CD4-positive, alpha-beta memory T cell (primary cell): ENCODE measurements at places on chromosomes 4 and X. TPM values are rescaled to one million over a fixed set of nuclear protein-coding genes. Genes with fewer than 3 reads are reported as not detected.

SATL1 gene
- total RNA-seq: not detected

PGAM4 gene
- not detected for total RNA-seq

CLDN22 gene
- total RNA-seq: not detected

POU4F2 gene
- total RNA-seq: not detected

GRCh38 chr4:145734031-145734430, 54.1 kb downstream of the C4orf51 start:
- peaks cover 5% of the 10 kb centered on the region for H3K4me1 ChIP-seq
- DNase-seq: no peak
- H3K36me3 ChIP-seq: no peaks in the 10 kb centered on the region
- no peak overlapping the region for H3K4me3 ChIP-seq

DNA sequence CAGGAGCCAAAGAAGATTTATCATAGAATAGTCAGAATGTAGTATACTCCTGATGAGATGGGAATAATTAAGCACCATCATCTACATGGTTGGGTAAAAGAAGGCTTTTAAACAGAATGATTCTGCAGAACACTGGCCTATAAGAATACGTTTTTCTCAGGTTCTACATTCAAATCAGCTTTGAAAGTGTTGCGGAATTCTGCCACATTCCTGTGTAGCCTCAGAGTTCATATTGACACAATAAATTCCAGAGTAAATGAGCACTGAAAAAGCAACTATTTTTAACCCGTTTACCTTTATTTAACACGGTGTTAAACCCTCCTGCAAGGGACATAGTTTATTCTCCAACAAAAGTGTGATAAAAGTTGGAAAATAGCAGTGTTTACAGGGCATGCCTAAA, 950.2 kb upstream of the SLIT2 start:
- H3K4me1 ChIP-seq: no peaks in the 10 kb centered on the region
- no peak for DNase-seq
- no peaks in the 10 kb centered on the region for H3K36me3 ChIP-seq
- no peak overlapping the region for H3K27ac ChIP-seq
- no peak overlapping the region for H3K4me3 ChIP-seq

GRCh38 chrX:66126662-66127061, 37.4 kb upstream of the HEPH start:
- H3K4me3 ChIP-seq: no peak overlapping the region
- no peaks in the 10 kb centered on the region for H3K27me3 ChIP-seq
- H3K4me1 ChIP-seq: no peaks in the 10 kb centered on the region
- no peak overlapping the region for H3K27ac ChIP-seq
- H3K36me3 ChIP-seq: no peaks in the 10 kb centered on the region

DNA sequence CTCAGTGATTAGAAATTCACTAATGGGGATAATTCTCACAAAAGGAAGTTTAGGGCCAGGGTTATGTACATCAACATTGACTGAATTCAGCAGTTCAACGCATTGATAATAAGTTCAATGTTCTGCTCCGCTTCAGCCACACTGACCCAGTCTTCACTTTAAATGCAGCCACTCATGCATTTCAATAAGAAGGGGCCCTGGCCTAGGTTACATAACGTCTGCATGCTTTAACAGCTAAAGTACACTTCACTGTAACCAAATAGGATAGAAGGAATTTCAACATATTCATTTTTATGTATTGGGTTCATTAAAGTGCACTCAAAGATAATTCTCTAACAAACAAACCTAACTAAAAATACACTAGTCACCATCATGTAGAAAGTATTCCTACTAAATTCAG, 12.8 kb upstream of the TSPAN7 start:
- H3K27ac ChIP-seq: no peak overlapping the region
- H3K4me1 ChIP-seq: no peaks in the 10 kb centered on the region
- H3K27me3 ChIP-seq: no peaks in the 10 kb centered on the region
- no peaks in the 10 kb centered on the region for H3K36me3 ChIP-seq

- peak within 1 kb of the TSS; percentile 36 for H3K27ac ChIP-seq
- DNase-seq: no peak
- peak within 1 kb of the TSS; percentile 13 for H3K4me3 ChIP-seq
- H3K36me3 ChIP-seq: no peaks in the 10 kb centered on the region
Observed at GRCh38 chr4:112296949-112297880, at the start of gene ALPK1. ALPK1 (plus strand) TSS chr4:112297369.

GRCh38 chr4:97493815-97494518, 649.3 kb downstream of the STPG2 start:
- no peaks in the 10 kb centered on the region for H3K27me3 ChIP-seq
- H3K4me1 ChIP-seq: no peaks in the 10 kb centered on the region
- H3K27ac ChIP-seq: no peak overlapping the region
- no peak overlapping the region for H3K4me3 ChIP-seq

DNA sequence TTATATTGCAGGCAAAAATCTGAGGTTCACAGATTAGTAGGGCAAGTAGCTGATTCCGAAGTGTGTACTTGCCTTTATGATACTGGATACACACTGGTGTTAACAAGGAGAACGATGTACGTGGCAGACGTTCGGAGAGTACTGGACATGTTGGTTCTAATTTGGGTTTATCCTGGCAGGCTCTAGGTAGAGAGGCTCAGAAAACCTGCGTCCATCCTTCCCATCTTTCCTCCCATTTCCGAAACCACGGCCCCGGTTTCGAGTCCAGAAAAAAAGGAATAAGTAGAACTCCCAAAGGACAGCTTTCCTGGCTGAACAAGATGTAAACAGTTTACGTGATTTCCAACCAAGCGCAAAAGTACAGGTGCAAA, 351 bp upstream of the SLC30A9 start:
- H3K27ac ChIP-seq: peak overlapping the region; percentile 86
- H3K4me3 ChIP-seq: peak overlapping the region; percentile 87
- H3K36me3 ChIP-seq: no peaks in the 10 kb centered on the region

GRCh38 chrX:51608126-51608525, 10.6 kb downstream of the CENPVL3 start:
- no peak overlapping the region for H3K27ac ChIP-seq
- DNase-seq: no peak
- no peaks in the 10 kb centered on the region for H3K36me3 ChIP-seq
- H3K4me1 ChIP-seq: no peaks in the 10 kb centered on the region

GRCh38 chr4:83548151-83548905, 12.4 kb downstream of the GPAT3 start:
- no peaks in the 10 kb centered on the region for H3K27me3 ChIP-seq
- H3K27ac ChIP-seq: no peak overlapping the region
- H3K4me1 ChIP-seq: peaks cover 8% of the 10 kb centered on the region
- H3K36me3 ChIP-seq: no peaks in the 10 kb centered on the region

GRCh38 chr4:152436384-152436783, 99.5 kb downstream of the FBXW7 start:
- H3K27me3 ChIP-seq: no peaks in the 10 kb centered on the region
- no peaks in the 10 kb centered on the region for H3K4me1 ChIP-seq
- no peaks in the 10 kb centered on the region for H3K36me3 ChIP-seq
